ENCODE measurements at places on chromosomes 1 and 21.

DNA sequence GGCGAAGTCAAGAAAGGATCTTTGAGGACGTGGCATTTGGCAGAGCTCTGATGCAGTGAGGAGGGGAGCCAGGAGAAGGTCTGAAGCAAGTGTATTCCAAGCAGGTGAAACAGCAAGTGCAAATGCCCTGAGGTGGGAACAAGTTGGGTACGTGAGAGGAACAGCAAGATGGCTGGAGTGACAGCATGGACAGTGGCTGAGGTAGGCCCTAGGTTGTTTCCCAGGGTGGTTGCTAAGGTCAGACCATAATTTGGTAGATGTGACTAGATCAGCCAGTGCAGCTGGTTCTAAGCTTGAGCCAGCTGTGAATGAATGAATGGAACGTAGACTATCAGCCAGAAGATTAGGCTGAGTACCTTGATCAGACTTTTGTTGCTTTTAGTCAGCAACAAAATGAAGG lies 37.5 kb upstream of the JUN start:
- DNase-seq = no peak

GRCh38 chr1:180231506-180231921 lies 1.4 kb downstream of the LHX4 start:
- DNase-seq = peak; percentile 89

DNA sequence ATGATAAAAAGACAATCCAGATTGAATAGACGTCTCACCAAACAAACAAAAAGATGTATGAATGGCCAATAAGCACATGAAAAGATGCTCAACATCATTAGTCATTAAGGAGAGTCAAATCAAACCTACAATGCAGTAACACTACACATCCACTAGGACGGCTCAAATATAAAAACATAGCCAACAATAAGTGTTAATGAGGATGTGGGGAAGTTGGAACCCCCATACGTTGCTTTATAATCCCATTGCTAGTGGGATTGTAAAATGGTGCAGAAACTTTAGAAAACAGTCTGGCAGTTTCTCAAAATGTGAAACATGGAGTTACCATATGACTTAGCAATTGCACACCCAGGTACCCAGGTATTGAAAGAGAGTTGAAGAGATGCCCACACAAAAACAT lies 14.7 kb upstream of the IL24 start:
- DNase-seq = no peak

- peak; percentile 57 for DNase-seq
Observed at GRCh38 chr1:168608796-168609715, 32.7 kb downstream of the XCL1 start.

- DNase-seq = no peak
Observed at GRCh38 chr1:226874579-226875425, 4.4 kb downstream of the PSEN2 start.

- no peak for DNase-seq
Observed at GRCh38 chr1:31989964-31990363, 23.7 kb upstream of the KHDRBS1 start.

- peak; percentile 15 for DNase-seq
Observed at GRCh38 chr1:193406901-193407300, 220.5 kb upstream of the B3GALT2 start.

GRCh38 chr21:43861706-43862105 lies 3.3 kb upstream of the AGPAT3 start:
- peak; percentile 45 for DNase-seq

GRCh38 chr1:78052685-78053405 lies 7.1 kb downstream of the GIPC2 start:
- DNase-seq = no peak

DNA sequence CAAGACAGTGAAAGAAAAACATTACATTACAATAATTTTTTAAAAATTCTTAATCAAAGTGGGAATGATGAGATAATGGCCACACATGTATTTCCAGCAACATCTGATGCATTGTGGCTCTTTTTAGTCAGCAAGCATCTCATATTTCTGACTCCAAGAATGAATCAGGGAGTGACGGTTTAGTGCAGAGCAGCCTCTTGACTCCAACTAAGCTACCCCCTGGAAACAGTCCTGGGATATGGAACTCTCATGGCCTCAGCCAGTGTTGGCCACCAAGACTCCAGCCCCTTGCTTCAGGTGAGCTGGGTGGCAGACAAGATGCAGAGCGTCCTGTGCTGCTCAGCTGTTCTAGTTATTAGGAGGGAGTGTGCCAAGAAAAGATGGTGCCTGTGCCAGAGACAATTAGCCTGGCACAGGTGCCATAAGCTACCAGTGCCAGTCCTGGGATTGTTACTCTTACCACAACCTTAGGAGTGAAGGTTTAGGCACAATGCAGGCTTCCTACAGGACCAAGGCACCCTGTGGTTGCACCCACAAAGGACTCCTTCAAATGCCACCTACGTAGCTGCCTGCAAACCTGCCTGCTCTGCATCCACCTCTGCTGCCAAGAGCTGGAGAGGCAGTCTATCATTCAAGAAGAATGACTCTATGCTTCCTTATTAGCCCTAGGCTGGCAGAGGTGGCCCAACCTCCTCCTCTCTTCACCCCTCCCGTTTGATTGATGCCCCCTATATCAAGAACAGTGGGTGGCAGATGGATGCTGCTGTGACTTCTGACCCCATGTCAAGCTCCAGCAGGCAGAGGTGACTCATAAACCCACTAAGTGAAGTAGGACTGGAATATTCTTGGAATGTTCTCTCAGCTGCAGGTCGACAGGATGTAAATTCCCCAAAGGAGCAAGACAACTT lies 6.0 kb upstream of the SEC16B start:
- DNase-seq = no peak

GRCh38 chr21:42465803-42466127 lies 30.3 kb downstream of the RSPH1 start:
- DNase-seq = no peak

DNA sequence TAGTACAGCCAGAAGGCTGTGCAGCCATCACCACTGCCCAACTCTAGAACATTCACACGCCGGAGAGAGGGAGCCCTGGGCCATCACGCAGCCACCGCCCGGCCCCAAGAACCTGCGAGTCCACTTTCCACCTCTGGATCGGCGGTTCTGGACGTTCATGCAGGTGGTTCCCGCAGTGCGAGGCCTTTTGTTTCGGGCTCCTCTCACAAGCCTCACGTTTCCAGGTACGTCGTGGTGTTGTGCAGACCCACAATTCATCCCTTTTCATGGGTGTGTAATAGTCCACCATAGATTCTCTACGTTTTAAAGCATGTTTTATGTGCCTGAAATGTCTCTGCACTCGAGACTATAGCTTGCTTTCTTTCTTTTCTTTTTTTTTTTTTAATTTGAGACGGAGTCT lies 23.6 kb downstream of the COL18A1 start:
- no peak for DNase-seq

DNA sequence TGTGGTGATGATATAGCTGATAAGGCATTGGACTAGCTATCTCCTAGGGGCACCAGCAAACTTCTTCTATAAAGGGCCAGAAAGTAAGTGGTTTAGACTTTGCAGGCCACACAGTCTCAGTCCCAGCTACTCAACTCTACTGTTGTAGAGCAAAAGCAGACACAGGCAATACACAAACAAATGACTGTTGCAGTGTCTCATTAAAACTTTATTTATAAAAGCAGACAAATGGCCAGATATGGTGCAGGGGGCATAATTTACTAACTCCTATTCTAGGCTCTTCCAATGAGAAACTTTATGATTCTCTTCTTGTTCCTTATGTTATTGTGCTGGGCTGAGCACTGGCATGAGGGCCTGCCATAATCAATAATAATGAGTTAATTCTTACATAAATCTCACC lies 176.8 kb upstream of the POU3F1 start:
- no peak for DNase-seq

DNA sequence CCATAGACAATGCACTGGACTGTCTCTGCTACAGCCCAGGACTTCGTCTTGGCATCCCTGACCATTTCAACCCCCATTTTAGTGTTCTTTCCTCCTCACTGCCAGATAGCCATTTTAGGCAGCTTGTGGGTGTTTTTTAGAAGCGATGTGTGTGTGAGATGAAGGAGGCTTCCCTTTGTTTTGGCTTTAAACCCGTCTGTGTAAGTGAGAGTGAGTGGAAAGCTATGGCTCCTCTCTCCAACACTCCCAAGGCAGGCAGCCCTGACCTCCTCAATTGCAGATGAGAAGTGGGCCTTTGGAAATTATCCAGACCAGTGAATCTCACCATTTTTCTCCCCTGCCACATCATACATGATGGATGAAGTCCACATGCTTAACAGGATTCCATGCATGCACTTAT lies 70.3 kb upstream of the PGBD5 start:
- DNase-seq = peak; percentile 45

DNA sequence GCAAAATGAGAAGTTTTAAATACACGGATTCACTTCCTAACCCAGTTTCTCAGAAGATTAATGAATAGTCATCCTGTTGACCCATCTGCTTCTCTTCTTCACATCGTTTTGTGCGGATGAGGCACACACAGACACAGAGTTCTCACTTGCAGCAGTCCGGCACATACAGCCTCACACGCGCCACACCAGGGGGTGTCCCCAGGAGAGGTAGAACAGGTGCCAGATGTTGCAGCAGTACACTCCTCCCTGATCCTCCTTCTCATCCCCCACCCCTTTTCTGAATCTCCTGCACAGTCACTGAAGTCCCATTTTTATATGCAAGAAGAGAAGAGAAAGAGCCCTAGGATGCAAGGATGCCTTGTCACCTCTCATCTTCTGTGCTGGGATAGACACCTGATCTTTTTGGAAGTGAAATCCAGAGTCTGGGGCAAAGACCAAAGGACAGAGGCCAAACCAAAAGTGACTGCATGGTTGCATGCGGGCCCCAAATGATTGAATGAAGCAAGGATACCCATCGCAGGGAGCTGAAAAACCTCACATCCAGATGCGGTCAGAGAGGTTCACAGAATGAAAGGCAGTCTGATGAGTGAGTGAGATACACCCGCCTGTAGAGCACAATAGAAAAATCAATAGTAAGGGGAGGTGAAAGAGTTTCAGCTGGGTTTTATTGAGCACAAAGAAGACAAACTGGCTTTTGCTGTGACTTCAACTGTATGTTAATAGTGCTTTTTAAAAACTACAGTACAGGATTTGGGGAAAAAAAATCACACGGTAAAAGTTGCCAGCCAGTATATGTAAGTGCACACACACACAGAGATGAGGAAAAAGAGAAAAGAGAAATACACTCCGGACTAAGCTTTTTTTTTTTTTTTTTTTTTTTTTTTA lies 28.9 kb downstream of the PBX1 start:
- DNase-seq = no peak

- no peak for DNase-seq
Observed at GRCh38 chr21:31115249-31115648, 77.0 kb upstream of the KRTAP19-8 start.

DNA sequence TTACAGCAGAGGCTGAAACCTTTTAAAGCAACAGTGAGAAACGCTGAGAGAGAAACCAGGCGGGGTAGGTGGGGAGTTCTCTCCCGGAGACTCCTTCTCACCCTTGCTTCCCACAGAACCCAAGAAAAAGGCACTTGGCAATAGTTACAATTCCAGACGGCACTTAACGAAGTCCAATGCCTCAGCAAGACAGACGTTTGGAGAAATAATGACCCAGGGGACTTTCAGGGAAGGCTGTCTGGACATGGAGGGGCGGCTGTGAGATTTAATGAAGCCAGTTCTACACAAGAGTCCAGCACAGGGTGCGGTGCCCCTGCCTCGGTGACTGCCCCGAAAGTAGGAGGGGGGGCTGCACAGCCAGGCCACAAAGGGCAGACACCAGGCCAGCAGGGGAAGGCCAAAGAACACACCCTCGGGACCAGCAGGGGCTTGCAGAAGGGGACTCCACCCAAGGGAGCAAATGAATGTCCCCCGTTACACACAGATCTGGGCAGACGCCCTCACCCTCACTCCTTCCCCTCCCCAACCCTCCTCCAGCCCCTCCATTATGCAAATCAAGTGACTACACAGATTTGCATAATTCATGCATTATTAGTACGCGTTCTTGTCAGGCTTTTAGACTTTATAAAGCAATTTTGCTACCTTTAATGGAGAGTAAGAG lies 26.3 kb downstream of the KCNN3 start:
- DNase-seq = no peak

DNA sequence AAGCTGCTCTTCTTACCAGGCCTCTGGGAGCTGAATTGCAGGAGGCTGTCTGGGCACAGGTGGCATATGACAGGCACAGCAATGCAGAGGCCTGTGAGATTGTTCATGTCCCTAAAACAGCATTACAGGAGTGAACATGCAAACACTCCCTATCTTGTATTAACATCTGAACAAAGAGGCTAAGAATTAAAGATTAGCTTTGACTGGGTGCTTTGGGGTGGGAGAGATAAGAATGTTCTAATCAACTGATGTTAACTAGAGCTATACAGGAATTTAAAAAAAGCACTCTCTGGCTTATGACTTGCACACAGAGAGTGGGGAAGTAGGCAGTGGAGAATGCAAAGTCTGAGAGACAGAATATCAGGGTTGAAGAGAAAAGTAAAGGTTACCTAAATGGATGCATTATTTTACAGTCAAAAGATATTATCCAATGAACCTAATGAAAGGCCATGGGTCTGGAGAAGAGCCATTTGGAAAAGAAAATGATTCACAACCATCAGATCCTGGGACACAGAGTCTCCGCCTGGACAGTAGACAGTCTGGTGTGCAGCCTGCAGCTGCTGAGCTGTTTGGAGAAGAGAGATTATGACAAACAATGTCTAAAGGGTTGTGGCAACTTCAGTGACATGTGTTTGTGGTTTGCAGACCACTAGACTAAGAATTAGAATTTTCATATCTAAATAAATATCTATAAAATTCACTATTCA lies 20.2 kb downstream of the DPT start:
- no peak for DNase-seq

GRCh38 chr1:41391834-41392527 lies 30.7 kb downstream of the FOXO6 start:
- DNase-seq = no peak

GRCh38 chr1:28601696-28602095 lies 9.6 kb downstream of the RAB42 start:
- DNase-seq = peak; percentile 98

- DNase-seq = no peak
Observed at GRCh38 chr21:37243961-37244360, 23.2 kb downstream of the VPS26C start.

DNA sequence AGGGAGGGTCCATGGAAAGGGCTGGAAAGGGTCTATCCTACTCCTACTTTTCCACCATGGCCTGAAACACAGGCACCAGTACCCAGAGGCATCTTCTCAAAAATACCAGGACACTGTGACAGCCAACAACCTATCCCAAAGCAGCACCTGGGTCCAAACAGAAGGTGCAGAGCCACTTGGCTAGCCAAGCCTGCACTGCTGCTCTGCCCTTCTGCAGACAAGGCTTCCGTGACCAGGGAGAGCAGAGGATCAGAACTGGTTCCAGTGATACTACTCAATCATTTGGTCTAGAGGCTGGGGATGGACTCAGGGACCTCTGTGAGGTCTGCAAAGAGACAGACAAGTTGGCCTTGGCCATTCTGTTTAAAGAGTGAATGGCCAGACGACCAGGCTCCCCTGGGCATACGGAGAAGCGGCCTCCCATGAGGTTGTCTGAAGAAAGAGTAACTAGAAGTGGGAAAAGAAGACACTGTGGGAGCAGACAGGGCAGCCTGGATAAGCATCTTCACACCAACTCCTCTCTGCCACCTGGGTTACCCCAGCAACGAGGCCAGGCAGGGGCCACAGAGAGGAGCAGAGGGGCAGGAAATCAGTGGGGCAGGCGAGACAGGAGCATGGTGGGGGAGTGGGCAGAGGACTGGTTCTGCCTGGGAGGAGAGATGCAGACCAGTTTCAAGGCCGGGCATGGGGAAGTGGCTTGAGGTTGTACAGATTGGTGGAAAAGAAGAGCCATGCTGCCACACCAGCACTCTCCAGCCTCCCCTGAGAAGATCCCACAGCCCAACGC lies 5.7 kb downstream of the KCNN3 start:
- DNase-seq = no peak

All from osteoblast (primary cell).